Dorsolateral prefrontal cortex (tissue), 122 donors: ENCODE measurements at places on chromosomes 12 and 14.

GRCh38 chr12:24913130-24913529, 35.8 kb downstream of the BCAT1 start:
- DNase-seq = no peak

GRCh38 chr14:30085943-30086342, 158.3 kb upstream of the PRKD1 start:
- no peak for DNase-seq

DNA sequence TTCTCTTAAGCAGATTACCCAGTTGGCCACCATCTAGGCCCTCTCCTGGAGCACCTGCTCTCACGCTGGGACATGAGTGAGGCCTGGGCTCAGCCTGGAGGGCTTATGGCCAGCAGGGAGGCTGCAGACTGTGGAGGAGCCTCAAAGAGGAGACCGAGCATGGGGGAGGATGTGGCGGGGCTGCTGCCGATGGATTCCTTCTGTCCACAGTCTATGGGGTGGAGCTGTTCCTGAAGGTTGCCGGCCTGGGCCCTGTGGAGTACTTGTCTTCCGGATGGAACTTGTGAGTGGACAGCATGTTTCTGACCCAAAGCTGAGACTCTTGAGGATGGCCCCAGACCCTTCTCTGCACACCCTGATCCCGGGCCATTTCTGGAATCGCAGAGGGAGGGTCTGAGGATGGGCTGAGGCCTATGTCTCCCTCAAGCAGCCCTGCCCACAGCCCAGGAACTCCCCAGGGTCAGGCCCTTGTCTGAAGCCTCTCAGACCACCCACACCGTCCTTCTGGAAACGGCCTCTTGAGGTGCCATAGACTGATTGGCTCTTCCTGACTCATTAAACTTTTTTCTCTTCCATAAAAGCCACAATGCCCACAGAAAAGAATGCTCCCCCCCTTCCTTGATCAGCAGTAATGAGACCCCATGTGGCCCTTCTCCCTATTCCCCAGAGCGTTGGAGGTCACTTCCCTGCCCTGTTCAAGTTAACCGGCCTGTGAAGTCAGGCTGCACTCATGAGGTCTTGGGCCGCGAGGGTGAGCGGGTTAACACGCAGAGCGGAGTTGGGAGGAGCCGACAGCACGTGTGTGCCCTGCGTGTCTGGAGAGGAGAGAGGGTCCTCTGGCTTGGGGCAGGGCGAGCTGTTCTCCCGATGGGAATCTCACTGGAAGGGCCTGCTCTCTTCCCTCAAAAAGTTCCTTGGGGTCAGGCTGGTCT, 49.0 kb downstream of the SLC8B1 start:
- no peak for DNase-seq

GRCh38 chr12:108337235-108338223, 1.6 kb downstream of the CMKLR1 start:
- no peak for DNase-seq

DNA sequence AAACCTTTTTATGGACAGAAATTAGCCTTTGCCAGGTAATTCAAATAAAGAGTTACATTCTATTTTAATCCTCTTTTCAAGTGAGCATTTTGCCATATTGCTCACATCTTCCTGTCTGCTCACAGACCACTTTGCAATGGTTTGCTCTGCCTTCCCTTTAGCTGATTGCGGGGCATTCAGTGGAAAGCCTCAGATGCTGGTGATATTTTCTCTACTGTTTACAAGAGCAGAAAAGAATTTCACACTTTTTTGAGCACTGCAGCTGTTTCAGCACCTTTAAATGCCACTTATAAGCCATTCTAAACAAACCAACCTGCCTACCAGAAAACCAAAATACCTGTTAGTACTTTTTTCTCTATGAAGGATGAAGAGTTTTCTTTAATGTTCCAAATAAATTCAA, 195.7 kb upstream of the LRIG3 start:
- no peak for DNase-seq

- DNase-seq = no peak
Measured at GRCh38 chr14:92638266-92638665, 110.2 kb downstream of the LGMN start.

GRCh38 chr12:53207042-53207441, at the start of gene ITGB7:
ITGB7 (minus strand) TSS chr12:53207251; CDS start chr12:53200443, 6,808 bp downstream.
- no peak for DNase-seq

DNA sequence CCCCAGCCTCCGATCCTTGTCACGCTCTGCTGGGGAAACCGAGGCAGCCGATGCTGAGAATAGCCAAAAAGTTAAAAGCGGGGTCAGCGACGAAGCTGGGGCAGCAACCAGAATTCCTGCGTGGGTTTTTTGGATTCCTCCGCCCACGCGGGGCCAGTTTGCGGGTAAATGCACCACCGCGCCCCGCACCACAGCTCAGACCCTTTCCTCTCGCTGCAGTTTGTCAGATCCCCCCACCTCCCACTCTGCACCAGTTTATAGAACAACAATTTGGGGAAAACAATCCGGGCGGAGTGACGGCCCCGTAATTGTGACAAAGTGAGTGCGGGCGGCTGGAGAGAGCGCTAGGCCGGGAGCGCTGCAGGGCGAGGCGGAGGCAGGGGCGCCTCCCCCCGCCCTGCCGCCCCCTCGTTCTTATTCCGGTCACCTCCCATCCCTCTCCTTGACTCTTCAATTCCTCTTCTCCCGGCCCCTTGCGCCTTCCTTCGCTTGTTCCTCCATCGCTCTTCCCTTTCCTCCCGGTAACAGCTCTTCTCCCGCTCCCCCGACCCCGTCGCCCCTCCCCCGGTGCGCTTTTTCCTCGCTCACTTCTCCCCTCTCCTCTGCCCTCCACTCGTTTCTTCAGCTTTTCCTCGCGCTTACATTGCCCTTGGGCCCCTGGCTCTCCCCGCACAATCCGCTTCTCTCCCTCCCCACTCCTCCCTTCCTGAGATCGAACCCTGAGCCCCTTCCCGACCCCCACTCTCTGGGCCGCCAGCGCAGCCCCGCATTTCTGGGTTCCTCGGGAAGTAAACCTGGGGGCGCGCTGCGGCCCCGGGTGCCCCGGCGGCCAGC, 646 bp upstream of the DNAJC22 start:
- DNase-seq = no peak

GRCh38 chr12:65835256-65835655, 11.0 kb downstream of the HMGA2 start:
- no peak for DNase-seq

DNA sequence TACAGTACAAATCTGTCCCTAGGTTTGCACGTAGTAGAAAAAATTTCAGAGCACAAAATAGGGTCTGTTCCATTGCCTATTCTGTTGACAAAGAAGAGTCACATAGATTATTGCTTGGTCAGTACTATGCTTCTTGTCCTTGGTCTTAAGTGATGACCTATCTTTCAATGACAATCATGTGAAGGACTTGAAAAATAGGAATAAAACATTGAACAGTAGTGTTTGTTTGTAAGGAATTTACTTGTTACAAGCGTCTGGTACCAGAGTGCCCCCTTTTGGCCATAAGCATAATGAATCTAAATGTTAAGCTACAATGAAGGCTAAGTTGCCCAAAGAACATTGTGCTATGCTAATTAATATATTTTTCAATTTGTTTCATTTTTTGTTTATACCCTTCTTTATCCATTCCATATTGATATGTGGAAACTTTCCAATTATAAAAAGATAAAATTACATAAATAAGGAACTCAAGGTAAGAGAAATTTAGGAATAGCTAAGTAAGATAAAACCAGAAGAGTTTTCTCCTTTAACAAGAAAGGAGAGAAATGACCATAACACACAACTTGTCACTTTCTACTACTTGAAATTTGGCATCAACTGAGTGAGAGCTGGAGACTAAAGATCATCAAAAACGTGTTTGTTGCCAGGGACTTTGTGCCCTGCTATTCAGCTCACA, 204.7 kb downstream of the EPS8 start:
- DNase-seq = no peak

DNA sequence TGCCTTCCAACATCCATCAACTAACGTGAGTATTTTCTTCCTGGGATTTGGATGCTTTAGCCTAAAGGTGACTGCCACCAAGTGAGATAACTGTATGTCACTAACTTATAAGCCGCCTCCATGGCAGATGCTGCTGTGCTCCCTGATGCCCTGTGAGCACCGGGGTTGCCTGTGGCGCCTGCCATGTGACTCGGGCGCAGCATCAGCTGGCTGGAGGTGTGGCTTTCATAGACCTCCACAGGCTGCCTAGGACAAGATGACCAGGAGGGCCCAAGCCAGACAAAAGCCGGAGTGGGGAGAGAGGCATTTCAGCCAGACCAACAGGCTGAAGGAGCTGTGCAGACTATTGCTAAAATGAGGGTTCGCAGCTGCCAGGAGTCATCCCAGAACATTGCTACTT, 55.7 kb downstream of the ANAPC7 start:
- no peak for DNase-seq

- DNase-seq = no peak
Measured at GRCh38 chr14:40133463-40133862, 701.2 kb upstream of the FBXO33 start.

- no peak for DNase-seq
Measured at GRCh38 chr12:94916663-94917062, 86.8 kb downstream of the NDUFA12 start.

DNA sequence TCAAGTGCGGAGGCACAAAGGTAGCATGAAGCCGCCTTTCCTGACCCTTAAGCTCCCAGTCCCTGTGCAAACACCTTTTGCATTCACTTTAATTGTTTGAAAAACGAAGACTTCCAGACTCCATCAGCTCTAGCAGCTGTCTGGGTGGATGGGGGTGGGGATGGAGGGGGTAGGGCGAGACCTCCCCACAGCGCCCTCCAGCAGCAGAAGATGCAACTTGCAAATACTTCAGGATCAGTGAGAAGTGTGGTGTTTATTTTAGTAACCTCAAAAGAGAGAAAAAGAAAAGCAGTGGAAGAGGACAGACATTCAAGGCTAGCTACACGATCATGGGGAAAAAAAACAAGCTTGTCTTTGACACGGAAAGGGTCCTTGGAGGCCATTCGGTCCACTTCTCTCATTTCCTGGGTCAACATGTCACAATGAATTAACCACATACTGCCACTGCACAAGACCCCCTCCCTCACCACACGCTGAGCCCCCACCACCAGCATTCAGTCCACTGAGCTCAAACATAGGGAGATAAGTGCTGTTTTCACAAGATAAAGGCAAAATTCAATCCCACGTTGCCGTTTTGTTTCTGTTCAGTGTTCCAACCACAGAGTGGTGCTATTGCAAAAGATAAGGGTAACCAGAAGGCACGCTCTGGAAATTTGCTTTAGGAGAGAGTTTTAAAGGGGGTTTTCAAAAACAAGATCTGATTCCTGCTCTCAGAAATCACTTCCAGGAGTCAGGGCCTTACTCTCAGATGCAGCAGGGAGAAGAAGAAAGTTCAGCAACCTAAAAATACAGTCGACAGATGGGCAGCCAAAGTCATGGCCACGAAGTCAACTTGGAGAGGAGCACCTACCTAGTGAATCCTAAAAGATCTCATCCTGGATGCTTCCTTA, 3.3 kb upstream of the NTF3 start:
- no peak for DNase-seq

GRCh38 chr14:97458661-97459579, 661.7 kb downstream of the VRK1 start:
- DNase-seq = peak; percentile 16

DNA sequence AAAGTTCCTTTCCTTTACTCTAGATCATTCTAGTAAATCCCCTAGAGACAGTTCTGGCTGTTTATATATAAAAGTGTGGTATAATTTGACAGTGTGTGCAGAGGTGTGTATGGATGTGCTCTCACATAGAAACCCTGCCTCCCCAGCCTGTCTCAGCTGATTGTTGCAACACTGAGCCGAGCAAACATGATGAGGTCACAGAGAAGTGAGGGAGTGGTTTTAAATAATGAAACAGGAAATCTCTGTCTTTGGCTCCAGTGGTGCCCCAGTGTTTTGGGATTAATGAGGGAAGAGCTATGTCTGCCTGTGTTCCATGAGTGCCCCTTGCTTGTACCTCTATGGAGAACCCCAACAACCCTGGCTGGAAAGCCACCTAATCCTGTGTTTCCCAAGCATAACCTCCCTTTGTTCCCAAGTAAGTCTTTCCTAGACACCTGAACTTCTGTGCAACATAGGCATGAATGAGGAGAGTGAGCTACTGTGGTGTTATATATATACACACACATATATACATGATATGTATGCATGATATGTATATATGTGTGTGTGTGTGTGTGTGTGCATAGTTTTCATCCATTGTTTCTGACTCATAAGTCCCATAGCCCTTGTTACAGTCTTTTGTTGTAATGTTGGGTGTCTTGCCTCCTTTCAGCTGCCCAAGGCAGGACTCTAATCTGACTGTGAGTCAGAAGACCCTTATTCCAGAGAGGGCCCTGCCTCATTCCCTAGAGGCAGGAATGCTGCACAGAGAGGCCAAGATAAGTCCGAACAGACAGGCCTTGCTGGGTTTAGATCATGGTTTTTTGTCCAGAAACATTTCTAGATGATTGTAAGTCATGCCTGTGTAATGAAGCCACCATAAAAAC, 18.0 kb downstream of the TRAF3 start:
- DNase-seq = no peak

DNA sequence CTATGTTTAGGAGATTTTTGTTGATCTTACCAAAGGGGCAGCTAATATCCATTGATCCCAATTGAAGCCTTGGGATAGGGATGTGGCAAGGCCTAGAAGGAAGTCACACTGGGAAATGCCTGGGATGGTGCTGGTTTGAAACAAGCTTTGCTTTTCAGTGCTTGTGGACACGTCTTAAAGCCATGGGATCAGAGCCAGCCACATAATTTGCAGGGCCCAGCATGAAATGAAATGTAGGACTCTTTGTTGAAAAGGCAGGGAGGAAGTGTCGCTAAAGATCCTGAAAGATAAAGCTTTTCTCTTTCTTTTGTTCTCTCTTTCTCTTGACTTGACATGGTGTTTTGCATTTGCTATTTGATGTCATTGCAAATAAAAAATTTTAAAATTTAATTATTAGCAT, 5.0 kb downstream of the TTC9 start:
- DNase-seq = no peak

DNA sequence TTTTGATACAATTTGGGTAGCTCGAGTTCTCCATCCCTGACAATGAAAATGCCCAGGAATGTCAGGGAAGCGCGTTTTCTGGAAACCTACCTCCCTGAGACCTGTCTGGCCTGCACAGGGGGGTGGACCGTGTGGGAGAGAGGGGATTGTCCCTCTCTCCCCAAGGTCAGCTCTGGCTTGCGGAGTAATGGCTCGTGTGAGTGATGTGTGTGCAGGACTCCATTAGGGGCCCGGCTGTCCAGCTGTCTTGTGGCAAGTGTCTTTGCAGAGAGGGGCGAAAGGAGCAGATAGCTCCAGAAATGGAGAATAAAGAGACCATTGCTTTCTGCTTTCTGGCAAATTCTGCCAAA, 215.3 kb downstream of the CHST11 start:
- DNase-seq = no peak

GRCh38 chr12:12327802-12328201, 22.2 kb downstream of the MANSC1 start:
- no peak for DNase-seq

DNA sequence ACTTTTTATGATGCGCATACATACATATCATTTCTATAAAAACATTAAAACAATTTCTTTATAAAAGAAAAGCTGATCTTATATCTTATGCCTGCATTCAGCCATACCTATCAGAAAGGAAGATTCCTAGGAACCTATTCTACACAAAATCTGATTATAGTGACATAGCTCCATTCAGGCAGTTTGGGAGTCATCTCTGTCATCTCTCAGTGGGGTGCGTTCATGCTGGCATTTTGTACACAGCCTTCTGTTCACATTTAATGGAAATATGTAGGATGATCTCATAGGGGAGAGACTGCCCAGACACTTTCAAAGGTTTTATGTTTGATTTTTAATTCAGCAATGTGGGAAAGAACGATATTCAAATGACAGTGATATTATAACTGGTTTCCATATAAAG, 52.9 kb downstream of the ATL1 start:
- DNase-seq = no peak

- DNase-seq = no peak
Measured at GRCh38 chr14:80455031-80455430, 243.7 kb upstream of the DIO2 start.

GRCh38 chr14:63938198-63939005, 85.6 kb downstream of the SYNE2 start:
- DNase-seq = no peak
